Putamen (tissue), 1 donor: ENCODE measurements at places on chromosomes 7 and 10.

DNA sequence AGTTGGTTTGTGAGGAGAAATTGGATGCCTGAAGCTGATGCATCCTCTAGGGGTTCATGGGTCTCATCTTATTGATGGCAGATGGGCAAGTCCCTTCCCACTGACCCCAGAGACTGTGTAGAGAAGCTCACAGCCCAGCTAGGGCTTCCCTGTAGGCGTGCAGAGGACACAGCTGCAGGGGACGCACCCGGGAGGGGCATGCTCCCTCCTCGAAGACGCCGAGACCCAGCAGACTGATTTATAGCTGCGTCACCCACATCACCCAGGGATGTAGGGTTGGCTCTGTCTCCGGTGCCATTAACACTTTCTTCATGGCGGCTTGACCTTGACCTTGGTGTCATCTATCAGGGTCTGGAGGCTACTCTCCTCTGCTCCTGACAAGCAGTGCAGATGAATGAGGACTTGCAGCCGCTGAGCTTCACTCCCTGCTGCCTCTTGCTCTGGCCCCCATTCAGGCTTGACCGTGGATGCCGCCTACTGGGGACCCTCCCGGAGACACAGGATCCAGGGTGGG, 549.7 kb downstream of the TCERG1L start:
- DNase-seq = no peak

GRCh38 chr10:98236862-98237261, 31.1 kb downstream of the LOXL4 start:
- no peak for DNase-seq

DNA sequence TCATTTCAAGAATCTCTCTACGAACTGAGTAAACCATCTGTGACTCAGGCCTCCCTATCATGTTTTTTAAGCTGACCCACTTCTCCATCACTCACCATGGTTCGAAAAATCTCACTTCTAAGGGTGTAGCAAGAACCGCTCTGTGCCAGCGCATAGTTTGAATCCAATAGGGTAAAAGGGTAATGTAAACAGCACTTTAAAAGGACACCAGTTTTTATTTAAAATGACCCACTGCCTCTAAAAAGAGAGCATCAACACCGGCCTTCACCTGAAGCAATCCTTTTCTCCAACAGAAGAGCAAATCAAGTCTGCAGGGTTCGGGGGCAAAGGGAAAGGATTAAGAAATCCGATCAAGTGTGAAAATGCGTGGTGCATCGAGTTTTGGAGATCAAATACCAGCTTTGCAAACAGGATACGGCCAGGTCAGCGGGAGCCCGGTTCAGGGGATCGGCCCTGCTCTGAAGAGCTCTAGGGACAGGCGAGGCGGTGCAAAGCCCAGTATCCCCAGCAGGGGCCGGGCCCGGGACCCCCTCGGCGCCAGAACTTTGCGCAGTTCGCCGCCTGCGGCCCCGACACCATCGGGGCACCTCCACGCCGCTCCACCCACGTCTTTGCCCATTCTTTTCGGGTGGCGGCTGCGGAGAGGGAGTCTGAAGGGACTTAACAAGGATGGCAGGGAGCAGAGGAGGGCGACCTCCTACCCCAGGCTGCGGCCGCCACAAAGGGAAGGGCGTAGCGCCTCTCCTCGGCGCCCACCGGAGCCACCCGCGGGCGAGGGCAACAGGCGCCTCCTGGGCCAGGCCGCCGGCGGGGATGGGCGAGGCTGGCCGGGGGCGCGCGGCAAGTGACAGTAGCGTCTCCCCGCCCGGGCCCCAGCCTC, 842 bp downstream of the NMT2 start:
- peak; percentile 28 for DNase-seq

GRCh38 chr7:43557831-43558495, 24.9 kb upstream of the STK17A start:
- DNase-seq = no peak

- no peak for DNase-seq
These were observed 55.8 kb upstream of the KIF5B start for GRCh38 chr10:32112055-32112454.

DNA sequence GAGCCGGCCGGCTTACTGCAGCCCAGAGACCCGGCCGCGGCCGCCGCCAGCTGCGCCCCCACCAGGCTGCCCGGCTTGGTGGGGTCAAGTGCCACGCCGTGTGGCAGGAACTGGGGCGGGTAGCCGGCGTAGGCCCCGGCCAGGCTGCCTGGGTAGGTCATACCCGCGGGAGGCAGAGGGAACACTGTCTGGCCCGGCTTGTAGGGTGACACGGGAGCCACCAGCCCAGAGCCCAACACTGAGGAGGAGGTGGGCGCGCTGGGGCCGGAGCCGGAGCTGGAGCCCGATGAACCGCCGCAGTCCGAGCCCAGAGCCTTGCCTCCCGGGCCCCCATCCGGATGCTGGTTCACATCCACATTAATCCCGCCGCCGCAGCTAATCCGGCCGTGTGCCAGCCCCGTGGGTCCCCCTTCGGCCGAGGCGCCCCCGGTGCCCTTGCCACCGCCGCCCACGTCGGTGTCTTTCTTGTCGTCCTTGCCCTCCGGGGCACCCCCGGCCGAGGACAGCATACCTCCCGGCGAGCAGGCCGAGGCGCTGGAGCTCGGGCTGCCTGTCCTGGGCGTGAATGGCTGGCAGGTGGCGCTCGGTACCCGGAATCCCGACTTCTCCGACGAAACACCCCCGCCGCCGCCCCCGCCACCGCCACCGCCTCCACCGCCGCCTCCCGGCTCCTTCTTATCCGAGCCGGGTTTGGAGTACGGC, 2.0 kb downstream of the ZNF503 start:
- DNase-seq = no peak

- no peak for DNase-seq
These were observed 33.3 kb upstream of the LYZL2 start for GRCh38 chr10:30662814-30663213.

DNA sequence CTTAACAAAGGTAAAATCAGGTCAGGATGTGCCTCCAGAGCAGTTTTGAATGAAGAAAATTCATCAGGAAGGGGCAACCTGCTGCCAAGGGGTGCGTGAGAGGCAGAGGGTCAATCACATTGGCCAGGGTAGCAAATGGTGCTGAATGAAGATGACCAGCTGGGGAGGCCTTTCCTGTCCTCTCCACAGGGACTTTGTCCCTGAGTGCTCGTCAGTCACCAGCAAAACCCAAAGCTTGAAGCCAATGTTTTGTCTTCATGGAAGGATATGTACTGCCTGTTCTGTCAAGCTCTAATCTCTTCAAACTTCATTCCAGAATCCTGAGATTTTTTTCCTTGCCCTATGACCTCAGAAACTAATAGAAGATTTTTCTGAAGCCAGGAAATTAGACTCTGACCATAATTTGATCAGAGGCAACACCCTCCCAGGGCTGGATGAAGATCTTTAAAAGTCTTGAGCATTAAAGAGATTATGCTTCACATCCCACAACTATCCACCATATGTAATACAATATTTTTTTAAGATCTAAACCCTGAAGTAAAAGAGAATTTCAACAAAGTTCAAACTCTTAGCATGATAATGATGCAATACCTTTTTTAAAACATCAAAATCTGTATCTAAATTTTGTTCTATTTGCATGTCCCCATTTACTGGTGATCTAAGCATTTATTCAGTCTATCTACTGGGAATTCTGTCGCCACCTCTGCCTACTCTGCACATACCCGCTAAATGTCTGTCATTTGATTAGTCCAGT, 243.0 kb downstream of the SNX13 start:
- DNase-seq = no peak

- no peak for DNase-seq
These were observed 69.2 kb upstream of the SFMBT2 start for GRCh38 chr10:7479861-7480598.

- DNase-seq = no peak
These were observed 70.1 kb upstream of the HECW1 start for GRCh38 chr7:43042302-43042701.

DNA sequence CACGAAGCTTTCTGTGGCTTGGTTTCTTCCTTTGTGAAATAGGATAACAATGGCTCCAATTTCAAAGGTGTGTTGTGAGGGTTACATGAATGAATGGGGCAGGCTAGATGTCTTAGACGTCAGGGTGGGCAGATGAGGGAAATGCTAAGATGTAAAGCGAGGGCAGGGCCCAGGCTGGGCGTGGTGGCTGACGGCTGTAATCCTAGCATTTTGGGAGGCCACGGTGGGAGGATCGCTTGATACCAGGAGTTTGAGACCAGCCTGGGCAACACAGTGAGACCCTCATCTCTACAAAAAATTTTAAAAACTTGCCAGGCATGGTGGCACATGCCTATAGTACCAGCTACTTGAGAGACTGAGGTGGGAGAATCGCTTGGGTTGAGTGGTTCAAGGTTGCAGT, 607.7 kb upstream of the FOXK1 start:
- no peak for DNase-seq
